Melanocyte of skin (primary cell): ENCODE measurements at places on chromosomes 11 and 22. TPM values are rescaled to one million over a fixed set of nuclear protein-coding genes. Genes with fewer than 3 reads are reported as not detected.

APOL1 gene
- total RNA-seq: 1.8 and 3.8 TPM in 2 replicates

OR52N4 gene
- not detected in 2 replicates for total RNA-seq

ZNF280B gene
- total RNA-seq: 8.3 and 14.9 TPM in 2 replicates

IRAG1 gene
- under 0.01 TPM in 1 of 2 replicates, not detected in the other for total RNA-seq

OR51E2 gene
- not detected in 2 replicates for total RNA-seq
